ENCODE measurements at places on chromosomes 7 and 10. TPM values are rescaled to one million over a fixed set of nuclear protein-coding genes. Genes with fewer than 3 reads are reported as not detected.

CYP2C19 gene
- total RNA-seq = not detected

CLDN3 gene
- total RNA-seq = not detected

TFPI2 gene
- total RNA-seq = not detected

SH2D4B gene
- not detected for total RNA-seq

All from gastrocnemius medialis (tissue), 4 donors.